ENCODE measurements at places on chromosomes 13 and 19.

GRCh38 chr13:108257248-108257647 lies 12.3 kb upstream of the TNFSF13B start:
- no peaks in the 10 kb centered on the region for H3K36me3 ChIP-seq
- H3K4me1 ChIP-seq = no peaks in the 10 kb centered on the region
- no peak overlapping the region for H3K27ac ChIP-seq
- no peak for DNase-seq
- no peaks in the 10 kb centered on the region for H3K27me3 ChIP-seq

GRCh38 chr19:30790056-30790680 lies 418.0 kb downstream of the ZNF536 start:
- no peaks in the 10 kb centered on the region for H3K36me3 ChIP-seq
- H3K27me3 ChIP-seq = no peaks in the 10 kb centered on the region
- H3K27ac ChIP-seq = peak overlapping the region; percentile 47

- H3K27ac ChIP-seq = peak overlapping the region; percentile 89
- DNase-seq = peak; percentile 33
- H3K4me3 ChIP-seq = no peak overlapping the region
- H3K36me3 ChIP-seq = no peaks in the 10 kb centered on the region
These were observed 35.7 kb upstream of the RCBTB2 start for GRCh38 chr13:48568370-48569103.

DNA sequence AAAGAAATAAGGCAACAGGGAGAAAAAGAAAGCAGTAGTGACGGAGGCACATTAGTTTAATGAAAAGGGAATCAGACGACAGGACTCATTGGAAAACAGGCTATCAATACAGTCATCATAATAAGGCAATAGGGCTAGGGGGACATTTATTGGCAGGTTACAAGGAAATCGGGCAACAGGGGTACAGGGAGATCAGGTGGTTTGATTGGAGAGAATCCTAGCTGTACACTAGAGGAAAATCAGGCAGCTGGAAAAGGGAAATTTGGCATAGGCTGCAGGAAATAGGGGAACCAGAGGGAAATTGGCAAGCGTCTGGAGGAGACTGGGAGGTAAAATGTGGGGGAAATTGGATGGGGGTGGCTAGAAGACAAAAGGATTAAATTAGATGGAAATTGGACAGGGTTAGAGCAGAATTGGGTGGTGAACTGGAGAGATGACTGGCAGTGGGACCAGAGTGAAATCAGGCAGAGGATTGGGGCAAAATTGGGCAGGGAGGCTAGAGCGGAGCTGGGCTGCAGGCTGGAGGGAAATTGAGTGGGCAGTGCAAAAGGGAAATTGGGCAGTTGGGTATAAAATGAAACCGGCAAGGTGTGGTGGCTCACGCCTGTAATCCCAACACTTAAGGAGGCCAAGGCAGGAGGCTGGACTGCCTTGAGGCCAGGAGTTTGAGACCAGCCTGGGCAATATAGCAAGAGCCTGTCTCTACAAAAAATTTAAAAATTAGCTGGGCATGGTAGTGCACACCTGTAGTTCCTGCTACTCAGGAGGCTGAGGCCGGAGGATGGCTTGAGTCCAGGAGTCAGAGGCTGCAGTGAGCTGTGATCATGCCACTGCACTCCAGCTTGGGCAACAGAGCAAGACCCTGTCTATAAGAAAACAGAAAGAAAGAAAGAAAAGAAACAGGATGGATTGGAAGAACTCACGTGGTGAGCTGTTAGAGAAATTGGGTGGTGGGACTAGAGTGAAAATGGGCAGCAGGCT lies 7.4 kb downstream of the LRFN3 start:
- no peak for DNase-seq
- no peaks in the 10 kb centered on the region for H3K36me3 ChIP-seq
- H3K27me3 ChIP-seq = no peaks in the 10 kb centered on the region
- H3K4me1 ChIP-seq = no peaks in the 10 kb centered on the region
- no peak overlapping the region for H3K27ac ChIP-seq
- no peak overlapping the region for H3K4me3 ChIP-seq

GRCh38 chr13:33033051-33033812 lies 17.0 kb downstream of the KL start:
- H3K27ac ChIP-seq = peak overlapping the region; percentile 80
- peak; percentile 44 for DNase-seq
- H3K27me3 ChIP-seq = no peaks in the 10 kb centered on the region
- H3K4me1 ChIP-seq = peaks cover 34% of the 10 kb centered on the region
- no peaks in the 10 kb centered on the region for H3K36me3 ChIP-seq

DNA sequence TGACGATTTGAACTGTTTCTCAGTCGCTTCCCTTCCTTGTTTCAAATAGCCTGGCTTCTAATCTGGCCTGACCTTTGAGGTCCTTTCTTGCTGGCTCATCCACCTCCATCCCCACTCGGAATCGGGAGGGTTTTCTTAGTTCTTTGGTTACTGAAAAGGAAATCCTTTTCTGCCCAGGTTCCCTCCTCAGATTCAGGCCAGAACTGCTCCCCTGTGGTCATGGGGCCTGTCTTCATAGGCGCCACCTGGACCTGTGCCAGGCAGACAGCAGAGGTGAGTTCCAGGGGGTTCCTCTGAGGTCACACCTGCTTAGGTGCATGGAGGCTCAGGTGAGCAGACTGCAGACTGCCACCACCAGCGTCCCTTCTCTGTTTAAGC lies 62.4 kb downstream of the AKAP11 start:
- H3K4me3 ChIP-seq = no peak overlapping the region
- peaks cover 2% of the 10 kb centered on the region for H3K4me1 ChIP-seq
- H3K27me3 ChIP-seq = no peaks in the 10 kb centered on the region
- H3K27ac ChIP-seq = no peak overlapping the region

- H3K27ac ChIP-seq = no peak within 1 kb of the TSS
- no peak for DNase-seq
- peaks cover 40% of the 10 kb centered on the region for H3K27me3 ChIP-seq
- no peak within 1 kb of the TSS for H3K4me3 ChIP-seq
- no peaks in the 10 kb centered on the region for H3K36me3 ChIP-seq
These were observed at the start of gene PCDH20 for GRCh38 chr13:61415749-61416148. PCDH20 (minus strand) TSS chr13:61415849; CDS start chr13:61415158, 691 bp downstream.

DNA sequence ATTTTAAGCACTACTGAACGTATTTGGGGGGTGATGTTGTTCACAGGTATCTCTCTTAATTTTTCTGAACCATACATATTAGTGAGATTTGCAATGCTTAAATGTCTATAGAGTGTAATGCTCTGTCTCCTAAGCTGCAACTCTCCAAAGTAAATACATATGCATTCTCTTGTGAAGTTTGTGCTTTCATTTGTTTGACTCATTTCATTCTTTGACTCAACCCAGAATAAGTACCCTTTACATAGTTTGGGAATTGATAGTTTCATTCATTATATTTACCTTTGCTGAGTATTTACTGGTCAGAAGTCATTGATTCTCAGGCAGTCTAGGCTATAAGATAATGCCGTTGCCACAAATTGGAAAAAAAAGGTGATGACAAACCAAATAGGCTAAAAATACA lies 406.9 kb downstream of the FGF9 start:
- no peaks in the 10 kb centered on the region for H3K36me3 ChIP-seq
- H3K27me3 ChIP-seq = no peaks in the 10 kb centered on the region
- no peak for DNase-seq
- H3K27ac ChIP-seq = no peak overlapping the region
- no peaks in the 10 kb centered on the region for H3K4me1 ChIP-seq

- peak; percentile 41 for DNase-seq
- H3K27ac ChIP-seq = peak overlapping the region; percentile 2
- H3K36me3 ChIP-seq = no peaks in the 10 kb centered on the region
- no peak overlapping the region for H3K4me3 ChIP-seq
These were observed 50.2 kb downstream of the RFX2 start for GRCh38 chr19:6059988-6060599.

GRCh38 chr19:35207391-35207871 lies 21.1 kb downstream of the FAM187B start:
- H3K36me3 ChIP-seq = no peaks in the 10 kb centered on the region
- no peaks in the 10 kb centered on the region for H3K27me3 ChIP-seq
- no peak for DNase-seq
- H3K4me1 ChIP-seq = peaks cover 52% of the 10 kb centered on the region
- H3K27ac ChIP-seq = no peak overlapping the region

DNA sequence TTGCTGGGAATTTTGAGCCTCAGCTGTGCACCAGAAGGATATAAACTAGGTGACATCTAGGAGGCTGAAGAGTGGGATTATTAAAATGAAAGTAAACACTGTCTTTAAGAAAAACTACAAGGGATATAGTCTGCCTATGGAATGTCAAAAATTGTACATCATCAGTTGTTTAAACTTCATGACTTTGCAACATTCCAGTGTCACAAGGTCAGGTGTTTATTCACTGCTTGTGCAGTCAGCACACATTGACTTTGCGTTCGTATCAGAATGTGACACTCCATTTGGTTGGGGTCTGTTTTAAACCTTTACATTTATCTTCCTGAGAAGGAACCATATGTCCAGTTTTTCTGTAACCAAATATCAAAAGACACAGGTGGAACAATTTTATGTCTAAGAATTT lies 85.6 kb downstream of the KL start:
- no peak for DNase-seq
- H3K27me3 ChIP-seq = no peaks in the 10 kb centered on the region
- no peaks in the 10 kb centered on the region for H3K36me3 ChIP-seq
- H3K4me3 ChIP-seq = no peak overlapping the region
- H3K27ac ChIP-seq = no peak overlapping the region
- peaks cover 14% of the 10 kb centered on the region for H3K4me1 ChIP-seq

DNA sequence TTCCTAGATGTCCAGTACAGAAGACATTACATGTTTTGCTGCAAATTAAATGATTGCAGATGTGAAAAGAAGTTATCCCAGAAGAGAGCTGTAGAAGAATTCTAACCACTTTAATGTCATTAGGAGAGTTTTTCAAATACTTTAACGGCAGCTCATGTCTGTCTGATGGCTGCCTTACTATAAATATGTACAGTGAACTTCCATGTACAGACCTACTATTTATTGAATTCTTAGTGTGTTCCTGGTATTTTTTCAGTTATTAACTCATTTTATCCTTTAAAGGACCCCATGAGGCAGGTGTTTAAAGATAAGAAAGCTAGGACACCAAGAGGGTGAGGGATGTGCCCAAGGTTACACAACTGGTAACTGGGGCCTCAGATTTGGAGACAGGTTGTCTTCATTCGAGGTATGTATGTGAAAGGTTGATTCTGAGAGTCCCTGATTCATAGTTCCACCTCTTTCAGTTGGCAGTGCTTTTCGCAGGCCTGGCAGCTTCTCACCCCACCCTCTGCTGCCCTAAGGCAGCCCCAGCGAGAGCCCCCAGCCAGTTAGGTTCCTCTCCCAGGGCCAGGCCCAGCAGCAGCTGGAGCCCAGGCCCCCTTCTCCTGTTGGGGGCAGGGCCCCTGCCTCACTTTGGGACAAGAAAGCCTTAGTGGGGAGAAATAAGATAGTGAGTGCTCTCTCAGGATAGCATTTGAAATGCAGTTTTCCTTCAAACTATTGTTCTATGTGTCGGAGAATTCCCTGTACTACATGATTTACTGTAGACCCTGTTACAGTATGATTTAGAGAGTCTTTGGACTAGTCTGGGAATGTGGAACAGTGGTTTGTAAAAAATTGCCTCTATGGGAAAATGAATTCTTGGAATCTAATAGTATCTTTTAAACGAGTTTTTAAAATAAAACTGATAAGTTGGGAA lies 67.7 kb upstream of the TEX29 start:
- no peak for DNase-seq
- peaks cover 91% of the 10 kb centered on the region for H3K36me3 ChIP-seq
- H3K4me1 ChIP-seq = no peaks in the 10 kb centered on the region
- no peak overlapping the region for H3K4me3 ChIP-seq
- no peaks in the 10 kb centered on the region for H3K27me3 ChIP-seq
- no peak overlapping the region for H3K27ac ChIP-seq

DNA sequence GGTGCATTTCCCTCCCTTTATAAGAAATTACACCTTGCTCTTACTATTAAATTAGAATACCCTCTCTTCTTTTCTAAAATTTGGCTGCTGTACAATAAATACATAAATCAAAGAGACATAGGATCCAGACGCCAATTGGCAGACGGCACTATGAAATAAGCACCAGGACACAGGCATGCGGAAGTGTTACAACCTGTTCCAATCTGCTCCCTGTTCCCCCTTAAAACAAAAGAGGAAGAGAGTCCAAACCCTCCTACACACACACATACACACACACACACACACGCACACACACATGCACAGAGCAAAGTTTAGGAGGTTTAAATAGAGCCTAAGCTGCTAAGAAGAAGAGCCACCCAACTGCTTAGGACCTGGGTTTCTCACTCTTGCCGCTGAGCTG lies 75.6 kb upstream of the ZNF507 start:
- H3K27me3 ChIP-seq = no peaks in the 10 kb centered on the region
- no peak overlapping the region for H3K4me3 ChIP-seq
- no peak for DNase-seq

DNA sequence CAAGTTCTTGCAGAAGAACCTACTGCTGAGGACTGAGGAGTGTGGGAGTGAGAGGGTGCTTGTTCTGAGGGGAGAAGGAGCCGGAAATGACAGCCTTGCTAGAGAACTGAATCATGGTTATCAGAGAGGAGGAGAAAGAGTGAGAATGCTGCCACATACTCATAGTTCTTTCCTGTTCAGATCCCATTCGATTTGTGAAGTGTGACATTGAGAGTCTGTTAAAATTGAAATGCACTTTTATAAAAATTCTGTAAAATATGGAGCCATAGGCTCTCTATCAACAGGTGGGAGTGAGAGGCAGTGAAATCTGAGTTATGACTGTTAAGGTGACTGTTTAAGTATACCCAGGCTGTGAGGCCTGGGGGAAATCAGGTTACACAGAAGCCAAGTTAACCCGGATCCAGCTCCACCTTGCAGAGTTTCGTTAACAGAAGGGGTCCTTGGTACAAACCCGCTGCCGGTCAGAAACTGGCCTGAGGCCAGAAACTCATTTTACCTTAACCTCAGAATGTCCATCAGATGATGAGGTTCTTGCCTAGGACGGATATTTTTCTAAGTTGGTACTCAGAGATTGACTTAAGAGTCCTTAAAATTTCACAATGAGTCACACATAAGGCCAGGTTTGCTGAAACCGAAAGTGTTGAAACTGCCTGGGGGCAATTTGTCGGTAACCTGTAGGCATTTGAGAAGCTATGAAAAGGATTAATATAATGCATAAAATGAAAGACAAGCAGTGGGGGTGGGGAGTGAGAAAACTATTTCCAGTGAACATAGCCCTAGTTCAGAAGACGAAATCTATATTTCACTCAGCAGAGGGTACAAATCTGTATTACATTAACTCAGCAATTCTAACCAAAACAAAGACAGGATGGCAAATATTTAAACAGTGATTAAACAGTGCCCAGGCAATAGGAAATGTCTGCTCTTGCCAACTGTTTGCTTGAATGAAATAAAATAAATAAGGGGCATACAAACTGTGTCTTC lies 350.5 kb downstream of the KCNRG start:
- no peak for DNase-seq
- H3K4me3 ChIP-seq = no peak overlapping the region
- H3K36me3 ChIP-seq = no peaks in the 10 kb centered on the region

All from CD14-positive monocyte (primary cell).